Right ventricle myocardium inferior (tissue), 1 donor: ENCODE measurements at places on chromosomes 7 and 10. TPM values are rescaled to one million over a fixed set of nuclear protein-coding genes. Genes with fewer than 3 reads are reported as not detected.

The ZNF117 gene
- total RNA-seq = 2.2 TPM

- no peak for DNase-seq
These were observed 20.9 kb upstream of the PPIA start for GRCh38 chr7:44775383-44776107.

The COMTD1 gene
- 32.3 TPM for total RNA-seq

DNA sequence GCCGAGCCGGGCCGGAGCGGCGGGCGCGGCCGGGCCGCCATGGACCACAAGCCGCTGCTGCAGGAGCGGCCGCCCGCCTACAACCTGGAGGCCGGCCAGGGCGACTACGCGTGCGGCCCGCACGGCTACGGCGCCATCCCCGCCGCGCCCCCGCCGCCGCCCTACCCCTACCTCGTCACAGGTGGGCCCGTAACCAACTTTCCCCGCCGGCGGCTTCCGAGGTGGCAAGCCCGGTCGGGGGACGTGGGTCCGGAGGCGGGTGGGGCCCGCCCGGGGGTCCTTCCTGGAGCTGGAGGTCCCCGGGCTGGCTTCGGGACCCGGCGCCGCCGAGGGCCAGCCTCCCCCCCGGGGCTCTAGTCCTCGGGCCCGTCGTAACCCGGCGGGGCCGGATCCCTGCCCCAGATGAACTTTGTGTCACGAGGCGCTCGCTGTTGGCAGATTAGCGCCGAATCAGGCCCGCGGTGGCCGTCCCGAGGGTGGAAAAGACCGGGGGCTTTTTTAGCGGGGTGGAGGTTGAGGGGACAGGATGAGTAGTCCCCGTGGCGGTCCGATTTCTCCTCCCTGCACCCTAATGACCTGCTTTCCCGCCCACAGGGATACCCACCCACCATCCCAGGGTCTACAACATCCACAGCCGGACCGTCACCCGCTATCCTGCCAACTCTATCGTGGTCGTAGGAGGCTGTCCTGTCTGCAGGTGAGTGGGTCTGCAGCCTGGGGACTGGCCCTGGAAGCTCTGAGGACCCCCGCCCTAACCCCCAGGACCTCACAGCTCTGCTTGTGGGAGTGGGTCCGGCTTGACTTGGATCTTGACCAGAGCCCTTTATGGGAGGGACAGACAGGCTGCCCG, 496 bp downstream of the BRI3 start:
- DNase-seq = no peak

- DNase-seq = no peak
These were observed 150.1 kb upstream of the BMPER start for GRCh38 chr7:33754933-33755928.

DNA sequence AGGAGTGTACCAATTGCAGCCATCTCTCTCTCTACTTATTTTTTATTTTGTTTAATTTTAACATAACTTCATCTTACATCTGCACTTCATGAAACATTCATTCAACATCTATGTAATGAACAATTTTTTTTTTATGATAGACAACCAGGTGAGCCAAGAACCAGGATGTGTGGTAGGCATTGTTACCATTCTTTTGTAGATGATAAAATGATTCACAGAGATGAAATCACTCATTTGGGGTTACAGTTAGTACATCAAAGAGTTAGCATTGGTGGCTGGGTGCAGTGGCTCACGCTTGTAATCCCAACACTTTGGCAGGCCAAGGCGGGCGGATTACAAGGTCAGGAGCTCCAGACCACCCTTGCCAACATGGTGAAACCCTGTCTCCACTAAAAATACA, 127.8 kb downstream of the HDAC9 start:
- no peak for DNase-seq

- DNase-seq = no peak
These were observed 160.4 kb upstream of the NPVF start for GRCh38 chr7:25388681-25389080.

DNA sequence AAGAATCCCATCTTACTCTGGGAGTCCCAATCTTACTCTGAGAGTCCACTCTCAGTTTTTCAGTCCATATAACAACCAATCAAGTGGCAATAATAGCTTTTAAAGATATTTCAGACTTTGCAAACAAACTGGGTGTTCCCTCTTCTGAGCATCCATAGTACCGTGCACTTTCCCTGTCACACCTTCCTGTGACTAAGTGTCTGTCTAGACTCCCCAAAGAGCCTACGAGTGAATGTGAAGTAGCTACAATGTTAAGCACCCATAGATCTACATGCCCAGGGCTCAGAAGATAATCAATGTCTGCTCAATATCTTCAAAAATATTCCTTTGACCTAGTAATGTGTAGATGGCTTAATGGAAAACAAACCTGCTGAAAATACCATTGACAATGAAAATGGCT, 95.6 kb upstream of the ASAH2 start:
- no peak for DNase-seq
